ENCODE measurements at places on chromosomes 16 and 17. TPM values are rescaled to one million over a fixed set of nuclear protein-coding genes. Genes with fewer than 3 reads are reported as not detected.
A peak's percentile ranks its signal among the peaks of the same experiment; 100 is the strongest.

DNA sequence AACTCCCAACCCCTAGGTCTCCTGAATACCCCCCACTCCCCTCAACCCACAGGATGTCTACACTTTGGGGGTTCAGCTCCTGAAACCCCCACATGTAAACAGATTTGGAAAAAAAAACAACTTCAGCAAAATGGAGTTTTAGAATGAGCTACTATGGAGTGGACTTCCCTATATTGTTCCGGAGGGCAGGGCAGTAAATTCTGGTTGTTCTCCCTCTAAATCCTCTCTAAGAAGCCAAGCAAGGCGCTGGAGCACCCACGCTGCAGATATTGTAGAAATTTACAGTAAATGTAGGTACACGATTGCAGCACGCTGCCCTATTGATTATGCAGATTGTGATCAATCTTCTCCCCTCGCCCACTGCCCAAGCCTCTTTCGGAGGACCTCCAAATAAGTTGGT, 8.5 kb upstream of the ZFHX3 start:
- no peaks in the 10 kb centered on the region for H3K36me3 ChIP-seq
- no peak overlapping the region for H3K4me3 ChIP-seq
- H3K27ac ChIP-seq: no peak overlapping the region

- DNase-seq: peak; percentile 45
- H3K36me3 ChIP-seq: peaks cover 21% of the 10 kb centered on the region
- H3K4me1 ChIP-seq: peaks cover 8% of the 10 kb centered on the region
- H3K4me3 ChIP-seq: no peak overlapping the region
- no peak overlapping the region for H3K27ac ChIP-seq
Measured at GRCh38 chr16:30934827-30935557, 11.6 kb downstream of the FBXL19 start.

- no peaks in the 10 kb centered on the region for H3K4me1 ChIP-seq
- no peaks in the 10 kb centered on the region for H3K36me3 ChIP-seq
- H3K27me3 ChIP-seq: no peaks in the 10 kb centered on the region
- no peak overlapping the region for H3K4me3 ChIP-seq
- no peak for DNase-seq
Measured at GRCh38 chr16:80015566-80015965, 415.0 kb upstream of the MAF start.

DNA sequence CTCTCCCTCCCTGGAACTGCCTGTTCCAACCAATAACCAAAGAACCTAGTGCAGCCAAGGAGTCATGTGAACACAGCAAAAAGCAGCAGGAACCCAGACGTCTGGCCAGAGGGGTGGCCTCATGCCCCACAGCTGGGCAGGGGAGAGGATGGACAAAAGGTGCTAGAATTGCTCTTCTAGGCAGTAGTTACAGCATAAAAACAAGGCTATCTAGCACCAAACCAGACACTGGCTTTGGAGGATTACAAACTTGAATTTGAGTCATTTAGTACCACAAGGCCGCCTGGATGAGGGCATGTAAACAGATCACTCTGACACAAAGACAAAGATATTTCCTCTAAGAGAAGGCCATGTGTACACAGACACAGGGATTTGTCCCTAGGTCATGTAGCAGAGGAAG, 423.3 kb upstream of the MAF start:
- H3K4me3 ChIP-seq: no peak overlapping the region
- no peaks in the 10 kb centered on the region for H3K4me1 ChIP-seq
- no peaks in the 10 kb centered on the region for H3K36me3 ChIP-seq
- H3K27me3 ChIP-seq: no peaks in the 10 kb centered on the region
- no peak overlapping the region for H3K27ac ChIP-seq

GRCh38 chr17:40648384-40648968, 858 bp upstream of the SMARCE1 start:
- H3K36me3 ChIP-seq: peaks cover 3% of the 10 kb centered on the region
- peak overlapping the region; percentile 94 for H3K4me3 ChIP-seq
- peak overlapping the region; percentile 100 for H3K27ac ChIP-seq
- no peak for DNase-seq

DNA sequence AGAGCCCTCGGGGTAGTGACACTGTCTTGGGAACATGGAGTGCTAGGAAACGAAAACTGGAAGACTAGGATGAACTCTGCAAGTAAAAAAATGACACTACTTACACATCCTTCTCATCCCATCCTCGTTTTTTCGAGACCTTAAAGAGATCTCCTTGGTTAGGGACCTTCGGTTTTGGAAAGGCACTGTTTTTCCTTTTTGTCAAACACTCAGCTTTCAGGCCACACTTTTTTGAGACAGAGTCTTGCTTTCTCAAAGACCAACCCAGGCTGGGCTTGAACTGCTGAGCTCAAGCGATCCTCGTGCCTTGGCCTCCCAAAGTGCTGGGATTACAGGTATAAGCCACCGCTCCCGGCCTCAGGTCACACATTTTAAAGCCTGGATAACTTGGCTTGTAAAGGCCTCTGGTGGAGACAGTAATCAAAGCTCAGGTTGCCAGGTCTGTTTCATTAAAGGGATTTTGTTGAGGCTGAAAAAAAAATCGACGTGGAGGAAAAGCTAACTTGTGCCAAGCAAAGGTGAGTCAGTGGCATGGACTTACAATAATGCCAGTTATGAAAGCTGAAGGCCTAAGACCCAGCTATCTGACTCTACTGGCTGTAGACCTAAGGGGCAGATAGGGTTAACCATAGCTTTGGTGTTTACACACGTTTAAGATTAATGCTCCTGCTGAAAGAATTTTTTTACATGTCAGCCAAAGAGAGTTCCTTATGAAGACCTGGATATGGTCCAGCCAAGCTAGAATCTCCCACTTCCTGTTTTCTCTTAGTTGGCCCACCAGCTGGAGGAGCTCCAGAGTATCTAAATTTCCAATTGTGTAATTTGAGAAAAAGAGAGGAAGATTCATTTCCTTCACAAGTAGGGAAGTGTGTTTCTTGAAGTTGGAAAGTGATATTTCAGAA, 823 bp downstream of the NBR1 start:
- H3K4me1 ChIP-seq: peaks cover 39% of the 10 kb centered on the region
- H3K4me3 ChIP-seq: peak overlapping the region; percentile 97
- peak; percentile 52 for DNase-seq
- no peaks in the 10 kb centered on the region for H3K27me3 ChIP-seq
- peak overlapping the region; percentile 100 for H3K27ac ChIP-seq
- H3K36me3 ChIP-seq: peaks cover 11% of the 10 kb centered on the region

DNA sequence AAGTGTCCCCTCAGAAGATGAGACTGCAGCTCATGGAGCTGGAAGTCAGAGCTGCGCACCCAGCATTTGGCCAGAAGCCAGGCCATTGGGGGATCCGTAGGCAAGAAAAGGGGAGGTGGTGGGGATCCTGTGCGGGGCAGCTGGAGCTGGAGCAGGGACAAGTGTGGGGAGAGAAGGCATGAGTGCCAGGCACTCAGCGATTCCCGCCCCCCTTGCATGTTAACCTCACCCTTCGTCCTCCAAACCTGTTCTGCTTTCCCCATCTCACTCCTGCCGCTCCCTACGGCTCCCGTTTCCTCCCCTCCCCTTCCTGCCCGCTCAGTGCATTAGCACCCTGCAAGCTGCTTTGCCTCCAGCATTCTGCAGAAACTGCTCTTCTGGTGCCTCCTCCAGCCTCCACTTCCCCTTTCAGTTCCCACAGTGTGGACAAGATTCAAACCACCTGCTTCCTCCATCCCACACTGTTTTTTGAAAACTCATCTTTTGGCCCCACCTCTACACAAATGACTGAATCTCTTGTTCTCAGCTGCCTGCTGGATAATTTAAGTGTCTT, 5.6 kb downstream of the ALOX15 start:
- peaks cover 35% of the 10 kb centered on the region for H3K4me1 ChIP-seq
- no peaks in the 10 kb centered on the region for H3K36me3 ChIP-seq
- H3K4me3 ChIP-seq: peak overlapping the region; percentile 14
- H3K27ac ChIP-seq: no peak overlapping the region
- peaks cover 11% of the 10 kb centered on the region for H3K27me3 ChIP-seq
- peak; percentile 67 for DNase-seq

- H3K27me3 ChIP-seq: no peaks in the 10 kb centered on the region
- DNase-seq: no peak
- H3K4me1 ChIP-seq: peaks cover 27% of the 10 kb centered on the region
- H3K36me3 ChIP-seq: no peaks in the 10 kb centered on the region
- no peak overlapping the region for H3K27ac ChIP-seq
Measured at GRCh38 chr17:45334701-45335677, 18.2 kb upstream of the MAP3K14 start.

- H3K4me1 ChIP-seq: peaks cover 30% of the 10 kb centered on the region
- H3K27me3 ChIP-seq: no peaks in the 10 kb centered on the region
- no peaks in the 10 kb centered on the region for H3K36me3 ChIP-seq
- no peak overlapping the region for H3K4me3 ChIP-seq
- DNase-seq: no peak
Measured at GRCh38 chr17:45334231-45334630, 17.4 kb upstream of the MAP3K14 start.

DNA sequence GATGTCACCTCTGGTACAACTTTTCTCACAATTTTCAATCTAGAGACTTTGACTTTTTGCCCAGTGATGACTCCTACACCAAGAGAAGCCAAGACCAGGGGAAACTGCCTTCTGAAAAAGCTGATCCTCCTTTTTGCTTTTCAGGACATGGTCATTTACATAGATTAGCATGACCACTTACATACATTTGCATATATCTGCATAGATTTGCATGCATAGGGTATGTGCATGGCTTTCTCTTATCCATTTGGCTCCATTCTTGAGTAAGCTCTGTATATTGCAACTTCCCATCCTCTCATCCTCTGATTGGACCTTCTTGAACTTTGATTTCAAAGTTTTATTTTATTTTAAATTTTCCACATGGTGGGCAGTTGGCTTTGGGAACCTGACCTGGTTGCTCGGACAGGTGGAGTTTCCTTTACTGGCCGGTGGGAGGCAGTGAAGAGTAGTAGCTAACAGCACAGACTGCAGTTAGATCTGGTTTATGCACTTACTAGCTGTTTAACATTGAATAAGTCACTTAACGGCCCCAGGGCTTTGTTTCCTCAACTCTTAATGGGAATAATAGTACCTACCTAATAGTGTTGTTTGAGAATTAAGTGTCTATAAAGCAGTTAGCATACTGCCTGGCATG, 92.9 kb downstream of the GPR139 start:
- no peaks in the 10 kb centered on the region for H3K4me1 ChIP-seq
- no peak overlapping the region for H3K27ac ChIP-seq
- H3K4me3 ChIP-seq: no peak overlapping the region

DNA sequence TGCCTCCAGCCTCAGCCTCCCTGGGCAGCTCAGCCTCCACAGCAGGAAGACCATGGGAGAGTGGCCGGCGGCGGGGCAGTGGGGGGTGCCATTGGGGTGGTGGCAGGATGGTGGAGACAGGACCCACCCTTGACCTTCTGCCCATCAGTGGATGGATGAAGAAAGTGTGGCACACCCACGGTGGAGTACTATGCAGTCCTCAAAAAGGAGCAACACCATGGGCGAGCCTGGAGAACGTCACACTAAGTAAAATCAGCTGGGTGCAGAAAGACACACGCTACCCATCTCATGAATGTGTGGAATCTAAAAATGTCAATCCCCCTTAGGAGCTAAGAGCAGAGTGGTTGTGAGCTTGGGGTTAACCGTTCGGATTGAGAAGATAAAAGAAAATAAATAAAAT, 34.8 kb upstream of the ACSF3 start:
- H3K27ac ChIP-seq: no peak overlapping the region
- no peak for DNase-seq
- peaks cover 4% of the 10 kb centered on the region for H3K27me3 ChIP-seq
- H3K4me1 ChIP-seq: peaks cover 41% of the 10 kb centered on the region
- no peaks in the 10 kb centered on the region for H3K36me3 ChIP-seq

- DNase-seq: no peak
- H3K4me3 ChIP-seq: no peak overlapping the region
- no peaks in the 10 kb centered on the region for H3K36me3 ChIP-seq
- H3K4me1 ChIP-seq: no peaks in the 10 kb centered on the region
Measured at GRCh38 chr16:20393801-20394577, 10.5 kb downstream of the PDILT start.

DNA sequence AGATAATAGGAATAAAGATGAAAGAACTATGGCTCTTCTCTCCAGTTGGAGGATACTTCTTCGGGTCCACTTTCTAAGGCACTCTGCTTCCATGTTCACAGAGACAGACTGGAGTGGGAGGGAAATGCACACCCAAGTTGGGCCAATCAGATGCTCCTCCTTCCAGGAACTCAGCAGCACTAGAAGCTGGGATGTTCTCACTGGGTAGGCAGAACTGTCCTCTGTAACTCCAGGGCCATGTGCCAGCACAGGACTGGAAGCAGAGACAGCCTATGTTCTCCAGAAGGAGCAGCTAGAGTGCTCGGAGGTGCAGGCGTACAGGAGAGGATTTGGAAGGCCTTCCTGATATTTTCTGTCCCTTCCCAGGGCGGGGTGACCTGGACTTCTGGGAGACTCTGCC, 49.9 kb upstream of the SREBF1 start:
- no peak overlapping the region for H3K27ac ChIP-seq
- no peaks in the 10 kb centered on the region for H3K27me3 ChIP-seq
- peaks cover 25% of the 10 kb centered on the region for H3K36me3 ChIP-seq
- no peak for DNase-seq
- H3K4me1 ChIP-seq: no peaks in the 10 kb centered on the region

- peak; percentile 62 for DNase-seq
- peak overlapping the region; percentile 69 for H3K27ac ChIP-seq
- no peak overlapping the region for H3K4me3 ChIP-seq
- peaks cover 4% of the 10 kb centered on the region for H3K36me3 ChIP-seq
- no peaks in the 10 kb centered on the region for H3K27me3 ChIP-seq
Measured at GRCh38 chr17:64599187-64599676, 62.9 kb downstream of the SMURF2 start.

DNA sequence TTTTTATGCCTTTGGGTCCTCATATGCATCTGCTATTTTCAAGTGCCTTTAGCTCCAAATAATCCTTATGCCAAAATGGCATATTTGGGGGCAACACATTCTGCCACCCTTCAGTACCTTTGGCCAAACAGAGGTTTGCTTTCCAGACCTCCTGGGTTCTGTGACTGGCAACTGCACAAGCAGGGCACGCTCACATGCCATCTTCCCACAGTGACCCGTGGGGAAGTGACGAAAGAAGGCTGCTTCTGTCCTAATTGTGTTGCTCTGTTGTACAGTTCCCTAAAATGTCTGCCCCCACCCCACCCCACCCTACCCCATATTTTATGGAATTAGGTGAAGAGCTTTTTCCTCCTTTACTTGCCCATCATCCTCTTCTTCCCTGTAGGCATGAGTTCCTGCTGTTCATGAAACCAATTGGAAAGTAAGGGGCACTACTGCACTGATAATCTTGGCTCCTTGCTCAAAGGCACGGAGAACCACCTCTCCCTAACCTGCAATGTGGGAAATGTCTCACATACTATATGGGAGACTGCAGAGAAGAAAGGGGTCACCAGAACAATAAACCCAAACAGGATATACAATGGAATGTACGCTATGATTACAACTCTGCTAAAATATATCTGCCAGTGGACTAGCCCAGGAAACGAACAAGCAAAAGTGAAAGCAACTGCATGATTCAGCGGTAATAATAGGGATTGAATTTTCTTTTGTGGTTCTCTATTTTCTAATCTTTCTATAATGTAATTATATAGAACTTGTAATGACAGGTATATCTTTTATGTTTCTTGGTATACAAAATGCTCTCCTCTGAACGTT, 3.3 kb upstream of the SLFN12L start:
- peak overlapping the region; percentile 58 for H3K4me3 ChIP-seq
- peak overlapping the region; percentile 84 for H3K27ac ChIP-seq
- no peaks in the 10 kb centered on the region for H3K36me3 ChIP-seq
- DNase-seq: peak; percentile 70

NEUROD2 gene
- not detected for total RNA-seq

NCBP3 gene
- total RNA-seq: 70.7 TPM

TERB1 gene
- total RNA-seq: not detected

COG4 gene
- total RNA-seq: 60.6 TPM

SPATA2L gene
- 16.4 TPM for total RNA-seq

CDRT15 gene
- not detected for total RNA-seq
